ENCODE measurements at places on chromosomes 4 and X. TPM values are rescaled to one million over a fixed set of nuclear protein-coding genes. Genes with fewer than 3 reads are reported as not detected.

DNA sequence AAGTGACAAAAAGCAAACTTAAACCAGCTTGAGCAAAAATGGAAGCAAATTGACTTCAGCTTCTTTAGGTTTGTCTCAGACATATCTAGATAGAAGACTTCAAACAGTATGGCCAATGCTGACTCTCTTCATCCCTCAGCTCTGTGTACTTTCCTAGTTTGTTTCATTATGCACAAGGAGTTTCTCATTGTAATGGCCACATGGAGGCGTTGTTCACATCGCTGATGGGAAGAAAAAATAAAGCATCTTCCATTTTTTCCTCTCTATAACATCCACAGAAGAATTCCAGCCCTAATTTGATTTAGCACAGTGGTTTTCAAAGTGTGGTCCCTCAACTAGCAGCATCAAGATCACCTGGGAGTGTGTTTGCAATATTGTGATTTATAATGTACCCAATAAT is 397.5 kb upstream of the PRKX start:
- no peak for DNase-seq
- no peaks in the 10 kb centered on the region for H3K4me1 ChIP-seq
- H3K27me3 ChIP-seq = no peaks in the 10 kb centered on the region
- no peak overlapping the region for H3K4me3 ChIP-seq

DNA sequence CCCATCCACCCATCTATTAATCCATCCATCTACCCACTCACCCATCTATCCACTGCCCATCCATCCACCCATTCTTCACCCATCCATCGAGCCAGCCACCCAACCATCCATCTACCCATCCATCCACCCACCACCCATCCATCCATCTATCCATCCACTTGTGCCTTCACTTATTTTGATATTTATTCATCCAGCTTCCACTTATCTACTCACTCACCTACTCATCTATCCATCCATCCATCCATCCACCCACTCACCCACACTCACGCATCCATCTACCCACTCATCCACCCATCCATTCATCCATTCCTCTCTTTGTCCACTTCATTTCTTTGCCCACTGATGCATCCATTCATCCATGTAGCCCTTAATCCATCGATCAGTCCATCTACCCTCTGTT is 72.9 kb upstream of the AFAP1 start:
- H3K36me3 ChIP-seq = no peaks in the 10 kb centered on the region
- H3K4me3 ChIP-seq = no peak overlapping the region
- H3K27me3 ChIP-seq = no peaks in the 10 kb centered on the region
- H3K27ac ChIP-seq = no peak overlapping the region

- H3K36me3 ChIP-seq = no peaks in the 10 kb centered on the region
- H3K27ac ChIP-seq = no peak overlapping the region
- no peaks in the 10 kb centered on the region for H3K4me1 ChIP-seq
- no peaks in the 10 kb centered on the region for H3K27me3 ChIP-seq
Observed at GRCh38 chrX:70007946-70008345, 41.8 kb downstream of the AWAT2 start.

- H3K27ac ChIP-seq = no peak overlapping the region
- peaks cover 29% of the 10 kb centered on the region for H3K4me1 ChIP-seq
- DNase-seq = no peak
- no peak overlapping the region for H3K4me3 ChIP-seq
Observed at GRCh38 chrX:41110801-41111625, 25.8 kb downstream of the USP9X start.

DNA sequence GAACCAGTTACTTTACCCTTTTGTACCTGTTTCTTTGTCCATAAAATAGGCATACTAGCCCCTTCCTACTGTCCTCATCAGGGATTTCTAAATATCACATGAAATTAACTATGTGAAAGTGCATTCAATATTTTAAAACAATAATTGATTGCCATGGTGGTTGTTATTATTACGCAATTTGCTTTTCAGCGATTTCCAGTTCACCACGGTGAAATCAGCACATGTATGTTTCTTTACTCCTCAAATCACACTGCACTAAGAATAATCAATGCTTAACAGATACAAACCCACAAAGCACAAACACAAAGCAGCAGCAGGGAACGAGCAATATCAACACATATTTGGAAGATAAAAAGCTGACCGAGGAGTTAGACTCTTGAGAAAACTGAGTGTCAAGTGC is 371.3 kb upstream of the NOCT start:
- no peak for DNase-seq
- no peaks in the 10 kb centered on the region for H3K4me1 ChIP-seq
- H3K27me3 ChIP-seq = no peaks in the 10 kb centered on the region
- H3K4me3 ChIP-seq = no peak overlapping the region

GRCh38 chr4:4810092-4810774 is 49.2 kb upstream of the MSX1 start:
- no peak overlapping the region for H3K27ac ChIP-seq
- no peaks in the 10 kb centered on the region for H3K4me1 ChIP-seq
- no peak overlapping the region for H3K4me3 ChIP-seq
- H3K27me3 ChIP-seq = no peaks in the 10 kb centered on the region
- DNase-seq = no peak

- H3K27me3 ChIP-seq = no peaks in the 10 kb centered on the region
- no peaks in the 10 kb centered on the region for H3K36me3 ChIP-seq
- H3K4me1 ChIP-seq = no peaks in the 10 kb centered on the region
- H3K4me3 ChIP-seq = no peak overlapping the region
Observed at GRCh38 chrX:16075087-16075486, 48.3 kb upstream of the GRPR start.

DNA sequence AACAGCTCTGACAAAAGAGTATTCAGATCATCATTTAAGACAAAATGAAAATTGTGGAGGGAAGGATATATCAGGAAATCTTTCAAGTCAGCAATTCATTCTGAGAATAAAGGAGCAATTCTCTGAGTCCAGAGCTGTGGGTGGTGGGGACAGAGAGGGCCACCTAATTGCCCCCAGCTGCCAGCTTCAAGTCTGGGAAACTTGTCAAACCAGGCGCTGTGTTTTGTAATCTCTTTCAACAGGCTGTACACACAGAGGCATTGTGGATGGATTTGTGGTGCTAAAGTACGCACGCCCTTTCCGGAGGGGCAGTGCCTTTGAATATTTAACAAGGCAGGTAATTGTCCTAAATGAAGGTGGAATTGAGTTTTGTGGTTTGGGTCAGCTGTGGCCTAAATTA is 591.1 kb upstream of the BOD1L1 start:
- no peak overlapping the region for H3K27ac ChIP-seq
- H3K4me3 ChIP-seq = no peak overlapping the region
- no peaks in the 10 kb centered on the region for H3K27me3 ChIP-seq
- no peaks in the 10 kb centered on the region for H3K36me3 ChIP-seq

DNA sequence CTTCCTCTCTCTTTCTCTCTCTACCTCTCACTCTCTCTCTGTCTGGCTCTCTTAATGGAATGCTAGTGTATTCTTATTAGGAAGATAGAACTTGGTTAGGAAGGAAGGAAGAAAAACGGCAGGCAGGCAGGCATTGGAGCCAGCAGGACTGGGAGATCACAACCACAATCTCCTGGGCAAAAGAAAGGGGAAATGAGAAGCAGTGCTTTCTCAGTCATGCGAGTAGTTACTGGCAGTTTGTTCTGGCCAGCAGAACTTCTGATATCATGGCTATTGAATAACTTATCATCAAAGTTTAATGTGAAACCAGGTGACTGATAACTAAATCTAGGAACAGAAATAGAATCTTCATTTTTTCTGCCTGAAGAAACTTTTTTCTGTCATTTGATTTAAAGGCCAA is 60.9 kb upstream of the PAGE1 start:
- no peaks in the 10 kb centered on the region for H3K36me3 ChIP-seq
- no peaks in the 10 kb centered on the region for H3K27me3 ChIP-seq
- DNase-seq = no peak
- H3K4me3 ChIP-seq = no peak overlapping the region
- no peaks in the 10 kb centered on the region for H3K4me1 ChIP-seq
- no peak overlapping the region for H3K27ac ChIP-seq

- DNase-seq = no peak
- H3K4me1 ChIP-seq = peaks cover 15% of the 10 kb centered on the region
- no peaks in the 10 kb centered on the region for H3K27me3 ChIP-seq
- H3K4me3 ChIP-seq = no peak overlapping the region
- H3K36me3 ChIP-seq = no peaks in the 10 kb centered on the region
Observed at GRCh38 chr4:6724421-6725111, 8.6 kb downstream of the BLOC1S4 start.

GRCh38 chr4:170093973-170094535 is 4.3 kb upstream of the AADAT start:
- no peaks in the 10 kb centered on the region for H3K27me3 ChIP-seq
- H3K27ac ChIP-seq = no peak overlapping the region
- no peaks in the 10 kb centered on the region for H3K4me1 ChIP-seq
- DNase-seq = no peak

DNA sequence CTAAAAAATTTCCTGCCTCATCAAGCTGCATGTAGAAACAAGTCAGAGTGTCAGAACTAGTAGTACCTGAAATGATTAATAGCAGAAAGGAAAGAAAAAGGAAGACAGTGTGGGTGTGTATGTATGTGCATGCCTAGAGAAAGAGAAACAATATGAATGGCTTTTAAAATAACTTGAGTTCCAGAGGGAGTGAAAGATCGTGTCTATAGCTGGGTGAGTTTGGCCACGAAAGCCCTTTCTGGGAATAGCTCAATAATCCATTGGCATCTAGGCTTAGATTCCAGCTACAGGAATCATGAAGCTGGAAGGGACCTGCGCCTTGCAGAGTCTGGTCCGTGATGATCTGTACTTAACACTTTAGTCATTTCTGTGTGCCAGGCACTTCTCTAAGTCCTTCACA is 195.6 kb downstream of the RAPGEF2 start:
- H3K4me3 ChIP-seq = no peak overlapping the region
- no peaks in the 10 kb centered on the region for H3K27me3 ChIP-seq
- no peaks in the 10 kb centered on the region for H3K36me3 ChIP-seq
- no peak for DNase-seq
- H3K4me1 ChIP-seq = no peaks in the 10 kb centered on the region

- H3K27ac ChIP-seq = no peak overlapping the region
- no peak overlapping the region for H3K4me3 ChIP-seq
- no peaks in the 10 kb centered on the region for H3K36me3 ChIP-seq
- no peak for DNase-seq
- H3K27me3 ChIP-seq = no peaks in the 10 kb centered on the region
Observed at GRCh38 chr4:169811476-169811875, 53.7 kb upstream of the HPF1 start.

- H3K36me3 ChIP-seq = no peaks in the 10 kb centered on the region
- no peak for DNase-seq
Observed at GRCh38 chr4:189834616-189835015, 106.1 kb upstream of the FRG1 start.

DNA sequence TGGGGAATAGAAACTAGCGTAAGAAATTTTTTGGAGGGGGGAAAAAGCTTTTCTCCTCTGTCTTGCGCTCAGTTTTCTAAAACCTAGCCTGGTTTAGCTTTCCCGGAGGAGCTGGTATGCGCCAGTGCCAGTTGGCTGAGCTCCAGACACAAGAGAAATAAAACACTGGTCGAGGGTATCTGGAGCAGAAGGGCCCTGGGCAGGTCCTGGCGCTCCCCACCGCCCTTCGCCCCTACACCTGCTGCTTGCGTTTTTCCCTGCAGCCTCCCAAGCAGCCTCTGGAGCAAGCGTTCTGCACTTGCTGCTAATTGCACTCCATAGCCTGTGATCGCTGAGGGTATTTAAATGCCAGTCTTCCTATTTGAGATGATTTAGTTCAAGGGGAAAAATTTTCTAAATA is 816 bp downstream of the EREG start:
- H3K36me3 ChIP-seq = no peaks in the 10 kb centered on the region
- no peak for DNase-seq
- H3K4me1 ChIP-seq = no peaks in the 10 kb centered on the region
- no peak overlapping the region for H3K27ac ChIP-seq
- peaks cover 13% of the 10 kb centered on the region for H3K27me3 ChIP-seq

GRCh38 chr4:54384563-54384962 is 155.5 kb downstream of the PDGFRA start:
- no peaks in the 10 kb centered on the region for H3K27me3 ChIP-seq
- no peaks in the 10 kb centered on the region for H3K36me3 ChIP-seq
- H3K4me1 ChIP-seq = no peaks in the 10 kb centered on the region
- no peak overlapping the region for H3K27ac ChIP-seq
- DNase-seq = no peak
- H3K4me3 ChIP-seq = no peak overlapping the region

GRCh38 chr4:165418073-165418472 is 39.3 kb downstream of the CPE start:
- H3K27ac ChIP-seq = no peak overlapping the region
- no peak for DNase-seq
- H3K27me3 ChIP-seq = no peaks in the 10 kb centered on the region
- no peaks in the 10 kb centered on the region for H3K36me3 ChIP-seq
- no peak overlapping the region for H3K4me3 ChIP-seq

- no peak overlapping the region for H3K27ac ChIP-seq
- no peak overlapping the region for H3K4me3 ChIP-seq
- no peaks in the 10 kb centered on the region for H3K27me3 ChIP-seq
- no peaks in the 10 kb centered on the region for H3K4me1 ChIP-seq
- H3K36me3 ChIP-seq = no peaks in the 10 kb centered on the region
Observed at GRCh38 chr4:113790478-113790877, 28.9 kb upstream of the CAMK2D start.

DNA sequence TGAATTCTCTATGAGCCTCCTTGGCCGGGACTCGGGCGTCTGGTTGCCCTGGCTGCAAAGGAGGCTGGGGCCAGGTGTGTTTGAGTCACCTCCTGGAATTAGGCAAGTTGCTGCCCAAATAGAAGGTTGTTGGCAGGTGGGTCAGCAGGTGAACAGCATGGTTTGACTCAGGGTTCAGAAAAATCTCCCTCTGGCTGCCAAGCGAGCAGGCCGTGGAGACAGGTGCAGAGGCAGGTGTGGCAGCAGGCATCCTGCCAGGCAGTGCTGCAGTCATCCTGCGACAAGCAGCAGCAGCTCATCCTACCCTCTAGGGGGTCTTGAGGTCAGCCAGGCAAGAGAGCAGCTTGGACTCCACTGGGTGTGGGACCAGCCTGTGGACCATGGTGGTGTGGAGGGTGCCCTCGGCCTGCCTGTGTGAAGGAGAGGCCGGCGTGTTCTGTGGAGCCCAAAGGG is 8.2 kb downstream of the MSANTD1 start:
- H3K4me3 ChIP-seq = no peak overlapping the region
- no peaks in the 10 kb centered on the region for H3K4me1 ChIP-seq
- no peaks in the 10 kb centered on the region for H3K27me3 ChIP-seq
- no peaks in the 10 kb centered on the region for H3K36me3 ChIP-seq

DNA sequence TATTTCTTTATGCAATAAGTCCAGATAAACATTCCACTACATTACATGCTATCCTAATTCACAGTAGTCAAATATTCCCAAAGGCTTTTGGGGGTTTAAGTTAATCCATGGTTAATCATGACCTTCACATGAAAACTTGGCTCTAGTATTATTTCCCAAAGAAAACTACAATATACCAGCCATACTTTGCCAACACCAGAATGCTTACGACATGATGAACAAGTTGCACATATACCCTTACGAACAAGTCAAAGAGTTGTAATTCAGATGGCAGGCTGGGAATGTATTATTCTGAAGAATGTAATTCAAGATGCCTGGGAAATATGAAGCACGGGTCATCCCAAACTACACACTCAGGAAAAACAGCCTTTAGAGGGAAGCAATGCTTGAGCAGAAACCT is 499.6 kb downstream of the PPARGC1A start:
- no peaks in the 10 kb centered on the region for H3K36me3 ChIP-seq
- H3K27ac ChIP-seq = no peak overlapping the region
- no peaks in the 10 kb centered on the region for H3K4me1 ChIP-seq
- DNase-seq = no peak

The MAGEB10 gene
- not detected for total RNA-seq

The LNX1 gene
- not detected for total RNA-seq

The DUSP21 gene
- total RNA-seq = not detected

The NAP1L3 gene
- total RNA-seq = 2.1 TPM

The NDNF gene
- 0.13 TPM for total RNA-seq

The EXOC1L gene
- not detected for total RNA-seq

The CSAG1 gene
- not detected for total RNA-seq

The DGKK gene
- total RNA-seq = not detected

Data from CD8-positive, alpha-beta memory T cell (primary cell).